ENCODE measurements at places on chromosomes 1 and 21.

DNA sequence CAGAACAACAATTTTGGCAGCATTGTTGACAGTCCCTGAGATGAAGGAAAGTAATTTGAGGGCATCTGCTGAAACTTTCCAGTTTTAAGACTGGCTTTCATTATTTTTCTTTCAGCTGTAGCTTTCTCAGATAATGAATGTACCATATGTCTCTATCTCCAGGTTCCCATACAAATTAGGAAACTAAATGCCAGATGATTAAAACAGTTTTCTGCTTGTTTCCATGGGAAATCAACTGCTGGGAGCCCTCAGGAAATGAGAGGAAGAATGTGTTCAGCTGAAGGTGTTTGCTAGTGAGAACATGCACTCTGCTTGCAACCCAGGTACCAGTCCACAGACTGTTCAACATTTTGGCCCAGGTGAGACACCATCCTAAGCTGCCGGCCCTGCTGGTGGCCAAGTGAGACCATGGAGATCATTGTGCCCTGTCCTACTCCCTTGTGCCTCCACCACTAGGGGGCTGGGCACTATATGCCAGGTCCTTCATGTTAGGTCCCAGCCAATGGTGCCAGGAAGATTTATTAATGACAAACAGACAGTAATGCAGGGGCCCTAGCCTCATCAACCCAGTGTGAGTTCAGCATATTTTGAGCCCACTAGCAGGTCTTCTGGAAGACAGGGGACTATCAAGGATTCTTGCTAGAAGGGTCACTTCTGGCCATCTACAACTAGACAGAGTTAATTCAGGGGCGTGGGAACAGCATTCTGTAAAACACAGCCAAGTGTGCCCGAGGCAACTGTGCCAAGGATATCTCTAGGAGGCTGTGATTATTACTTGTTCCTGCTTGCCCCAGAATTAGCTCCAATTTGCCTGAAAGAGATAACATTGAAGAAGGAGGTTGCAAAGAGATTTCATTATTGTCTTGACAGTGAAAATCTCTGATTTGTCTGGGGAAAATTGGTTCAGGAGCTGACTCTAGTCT is 17.0 kb upstream of the LRRC8C start:
- peak; percentile 34 for DNase-seq

DNA sequence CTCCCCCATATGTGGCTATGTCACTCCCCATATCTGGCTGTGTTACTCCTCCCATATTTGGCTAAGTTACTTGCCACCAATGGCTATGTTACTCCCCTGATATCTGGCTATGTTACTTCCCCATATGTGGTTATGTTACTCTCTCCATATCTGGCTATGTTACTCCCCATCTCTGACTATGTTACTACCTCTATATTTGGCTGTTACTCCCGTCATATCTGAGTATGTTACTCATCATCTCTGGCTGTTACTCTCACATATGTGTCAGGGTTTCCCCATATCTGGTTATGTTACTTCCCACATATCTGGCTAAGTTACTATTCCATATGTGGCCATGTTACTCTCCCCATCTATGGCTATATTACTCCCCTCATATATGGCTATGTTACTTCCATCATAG is 50.3 kb upstream of the MAP10 start:
- DNase-seq, result no peak

- no peak for DNase-seq
These were observed 16.1 kb downstream of the LAMC1 start for GRCh38 chr1:183039330-183039729.

- DNase-seq, result no peak
These were observed 350.6 kb upstream of the NCAM2 start for GRCh38 chr21:20647607-20648006.

- no peak for DNase-seq
These were observed 13.4 kb downstream of the S1PR1 start for GRCh38 chr1:101250222-101250621.

- no peak for DNase-seq
These were observed 239.5 kb downstream of the HMCN1 start for GRCh38 chr1:185973645-185974044.

DNA sequence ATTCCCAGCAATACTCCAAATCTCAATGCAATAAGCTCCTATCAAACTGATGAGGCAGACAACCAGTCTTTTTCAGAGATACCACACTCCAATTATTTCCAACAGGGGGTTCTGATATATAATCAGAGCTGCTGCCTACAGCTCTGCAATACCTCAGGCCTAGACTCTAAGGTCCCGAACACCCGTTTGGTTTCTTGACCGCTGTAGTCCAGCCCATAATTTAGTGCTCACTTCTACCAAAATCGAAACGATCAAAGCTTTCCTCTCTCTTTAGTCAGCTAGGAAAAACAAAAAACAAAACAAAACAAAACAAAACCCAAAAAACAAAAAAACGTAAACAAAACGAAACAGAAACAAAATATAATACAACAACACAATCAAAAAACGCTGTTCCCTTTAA is 453.0 kb downstream of the NEGR1 start:
- DNase-seq, result no peak

- DNase-seq, result no peak
These were observed 285.7 kb upstream of the SGIP1 start for GRCh38 chr1:66248257-66248656.

DNA sequence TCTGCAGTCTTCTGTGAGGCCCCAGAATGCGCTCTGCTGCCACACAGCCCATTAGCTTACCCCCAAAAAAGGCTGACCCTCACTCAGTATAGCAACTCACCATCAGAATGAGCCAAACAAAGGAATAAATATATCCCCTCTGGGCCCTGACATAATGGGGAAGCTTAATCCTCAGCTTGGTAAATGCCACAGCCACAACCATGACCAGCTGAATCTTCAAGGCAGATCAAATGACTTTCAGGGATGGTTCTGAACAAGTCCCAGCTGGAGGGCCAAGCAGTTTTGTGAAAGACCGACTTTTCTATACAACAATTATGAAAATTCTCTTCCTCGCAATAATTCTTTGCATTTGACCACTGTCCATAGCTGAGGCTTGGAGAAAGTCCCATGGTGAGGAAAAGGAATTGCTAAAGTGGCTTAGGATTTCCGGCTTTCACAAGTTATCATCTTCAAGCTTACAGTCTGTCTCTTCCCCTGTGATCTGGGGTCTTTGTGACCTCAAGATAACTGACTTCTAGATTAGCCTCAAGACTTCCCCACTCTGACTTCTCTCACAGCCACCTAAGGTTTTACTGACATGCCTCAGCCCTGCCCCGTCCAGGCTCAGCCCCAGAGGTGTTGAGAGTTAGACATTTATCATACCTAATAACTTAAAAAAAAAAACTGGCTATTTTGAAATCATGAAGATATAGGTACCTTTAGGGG is 47.8 kb upstream of the PBX1 start:
- no peak for DNase-seq

GRCh38 chr1:22218618-22219250 is 75.8 kb upstream of the WNT4 start:
- DNase-seq, result no peak

- no peak for DNase-seq
These were observed 1519.1 kb downstream of the BRINP3 start for GRCh38 chr1:188958461-188959115.

DNA sequence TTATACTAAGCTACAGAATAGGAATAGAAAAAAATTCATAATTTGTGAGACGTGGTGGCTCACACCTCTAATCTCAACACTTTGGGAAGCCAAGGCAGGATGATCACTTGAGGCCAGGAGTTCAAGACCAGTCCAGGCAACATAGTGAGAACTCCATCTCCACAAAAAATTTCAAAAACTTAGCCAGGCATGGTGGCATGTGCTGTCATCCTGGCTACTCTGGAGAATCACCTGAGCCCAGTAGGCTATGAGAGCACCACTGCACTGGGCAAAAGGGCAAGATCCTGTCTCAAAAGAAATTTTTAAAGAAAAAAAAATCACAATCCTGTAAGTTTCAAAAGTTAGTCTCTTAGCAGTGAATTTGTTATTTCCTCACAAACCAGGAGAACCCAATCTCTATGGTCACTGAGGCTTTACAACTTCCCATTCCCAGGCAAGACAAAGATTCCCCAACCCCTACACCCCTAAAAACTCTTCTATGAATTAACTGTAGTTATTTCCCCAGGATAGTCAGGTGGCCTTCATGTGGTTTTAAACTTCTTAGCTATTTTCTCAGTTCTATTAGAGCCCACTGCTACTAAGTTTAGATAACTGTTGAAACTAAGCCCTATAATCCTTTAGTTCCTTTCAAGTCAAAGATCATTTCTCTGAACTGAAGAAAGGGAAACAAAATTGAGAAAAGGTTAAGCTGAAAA is 74.5 kb downstream of the FOXJ3 start:
- DNase-seq, result no peak

DNA sequence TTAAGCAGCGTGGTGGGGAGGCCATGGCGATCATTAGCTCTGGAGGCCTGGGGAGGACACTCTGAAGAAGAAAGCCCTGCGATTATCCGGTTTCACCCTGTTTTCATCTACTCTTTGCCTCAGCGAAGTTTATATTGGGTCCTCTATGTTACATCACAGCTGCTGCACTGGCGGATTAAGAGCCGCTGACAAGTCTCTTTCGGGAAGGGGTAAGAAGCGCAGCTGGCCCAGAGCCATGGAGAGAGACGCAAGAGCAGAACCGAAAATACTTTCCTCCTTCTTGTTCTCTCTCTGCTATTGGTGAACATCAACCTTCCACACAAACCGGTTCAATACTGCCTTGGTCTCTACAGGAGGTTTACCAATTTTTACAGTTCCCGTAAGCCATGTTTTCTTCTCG is 291.5 kb downstream of the FAM72C start:
- DNase-seq, result no peak

DNA sequence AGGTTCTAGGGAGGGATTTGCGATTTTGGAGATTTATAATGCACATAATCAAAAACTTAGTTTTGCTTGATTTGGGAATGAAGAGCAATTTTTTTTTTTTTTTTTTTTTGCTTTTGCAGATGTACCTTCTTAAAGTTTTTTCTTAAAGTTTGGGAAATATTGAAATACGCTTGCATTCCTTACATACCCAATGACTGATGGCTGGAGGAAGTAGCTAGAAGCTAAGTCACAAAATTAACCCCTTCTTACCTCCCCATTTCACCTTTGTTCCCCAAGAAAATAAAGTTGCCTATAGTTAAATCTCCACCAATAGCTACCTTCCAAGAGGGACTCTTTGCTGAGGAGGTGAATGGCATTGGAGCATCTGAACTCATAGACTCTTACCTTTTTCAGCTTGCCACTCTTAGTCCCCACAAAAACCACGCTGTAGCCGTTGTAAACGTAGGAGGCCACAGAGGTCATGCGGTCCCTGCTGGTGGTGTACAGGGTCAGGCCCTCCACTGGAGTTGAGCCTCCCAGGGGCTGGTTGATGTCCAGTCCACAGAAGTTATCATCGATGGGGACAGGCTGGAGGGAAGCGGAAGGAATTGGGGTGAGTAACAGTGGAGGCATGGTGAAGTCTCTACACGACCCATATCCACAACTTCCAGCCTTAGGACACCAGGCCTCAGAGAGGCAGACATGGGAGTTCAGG is 34.1 kb downstream of the PLXNA2 start:
- DNase-seq, result no peak

DNA sequence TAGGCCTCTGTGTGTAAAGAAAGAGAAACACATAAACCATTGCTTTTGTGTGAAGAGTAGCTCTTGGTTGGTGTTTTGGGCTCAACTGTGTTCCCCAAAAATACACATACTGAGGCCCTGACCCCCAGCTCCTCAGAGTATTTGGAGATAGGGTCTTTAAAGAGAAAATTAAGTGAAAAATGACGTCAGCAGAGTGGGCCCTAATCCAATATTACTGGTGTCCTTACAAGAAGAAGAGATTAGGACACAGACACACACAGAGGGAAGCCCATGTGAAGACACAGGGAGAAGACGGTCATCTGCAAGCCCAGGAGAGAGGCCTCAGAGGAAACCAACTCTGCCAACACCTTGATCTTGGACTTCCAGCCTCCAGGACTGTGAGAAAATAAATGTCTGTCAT is 76.9 kb upstream of the PGBD5 start:
- DNase-seq, result no peak

DNA sequence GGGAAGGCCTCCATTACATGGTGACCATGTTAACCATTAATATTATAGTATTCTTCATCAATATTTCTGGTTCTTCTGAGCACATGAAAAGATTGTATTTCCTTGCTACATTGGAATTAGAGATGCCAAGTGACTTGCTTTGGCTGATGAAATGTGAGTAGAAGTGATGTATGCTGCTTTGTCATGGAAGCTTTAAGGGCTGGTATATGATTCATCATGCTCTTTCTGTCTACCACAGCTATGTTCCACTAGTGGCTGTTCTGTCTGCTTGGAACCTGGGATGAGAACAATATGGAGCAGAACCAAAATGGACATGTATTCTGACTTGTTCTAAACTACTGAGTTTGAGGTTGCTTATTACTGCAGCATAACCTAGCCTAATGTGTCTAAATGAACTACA is 163.3 kb downstream of the TM2D1 start:
- DNase-seq, result no peak

DNA sequence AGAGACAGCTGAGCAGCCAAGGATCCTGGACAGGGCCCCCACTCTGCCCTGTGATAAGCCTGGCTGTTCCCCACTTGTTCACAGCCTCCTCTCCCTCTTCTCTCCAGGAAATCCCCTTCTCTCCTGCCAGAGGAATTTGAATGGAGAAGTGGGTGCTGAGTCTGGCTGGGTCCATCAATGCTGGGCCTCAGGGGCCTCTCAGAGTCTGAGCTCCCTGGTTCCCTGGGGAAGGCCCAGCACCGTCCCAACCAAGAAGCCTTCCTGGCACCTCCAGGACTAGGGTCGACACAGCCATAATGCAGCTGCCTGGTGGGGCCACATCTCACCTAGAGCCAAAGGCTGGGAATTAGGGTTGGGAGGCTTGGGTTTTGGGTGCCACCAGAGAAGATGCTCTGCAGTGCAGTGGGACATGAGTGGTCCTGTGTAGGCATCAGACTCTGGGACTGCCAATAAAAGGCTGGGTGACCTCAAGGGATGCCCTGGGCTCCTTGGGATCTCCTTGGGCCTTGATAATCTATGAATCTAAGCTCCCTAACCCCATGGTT is 2.5 kb downstream of the MYBPH start:
- DNase-seq, result no peak

DNA sequence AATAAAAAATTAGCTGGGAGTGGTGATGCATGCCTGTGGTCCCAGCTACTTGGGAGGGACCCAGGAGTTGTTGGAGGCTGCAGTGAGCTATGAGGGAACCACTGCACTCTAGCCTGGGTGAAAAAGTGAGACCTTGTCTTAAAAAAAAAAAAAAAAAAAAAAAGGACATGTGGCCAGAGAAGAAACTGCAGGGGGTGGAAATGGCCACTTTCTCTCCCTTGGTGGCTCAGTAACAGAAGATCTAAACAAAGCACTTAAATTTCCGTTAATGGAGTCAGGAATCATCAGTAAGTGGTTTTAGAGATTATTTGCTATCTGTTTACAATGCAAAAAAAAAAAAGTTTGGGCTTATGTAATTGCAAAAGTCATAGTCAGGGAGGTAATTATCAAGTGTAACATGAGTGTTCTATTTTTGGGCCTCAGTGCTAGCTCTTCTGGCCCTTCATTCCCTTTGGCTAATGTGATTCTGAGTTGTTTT is 19.3 kb upstream of the OPRD1 start:
- no peak for DNase-seq

- no peak for DNase-seq
These were observed 16.5 kb downstream of the PRRX1 start for GRCh38 chr1:170680428-170680827.

Measured in NCI-H446 (cell line).